Activated T-helper 2 cell treated with anti-CD3 and anti-CD28 coated beads, Interferon-gamma antibody, Interleukin-2, Interleukin-4, amounts not matched to agents 10 μg/mL and 5 μg/mL and 100 μg/mL, durations not matched to agents 14 hours and 24 hours and 36 hours (primary cell): ENCODE measurements at places on chromosomes 3 and 15. TPM values are rescaled to one million over a fixed set of nuclear protein-coding genes. Genes with fewer than 3 reads are reported as not detected.
A peak's percentile ranks its signal among the peaks of the same experiment; 100 is the strongest.

- DNase-seq: no peak
Observed at GRCh38 chr3:190545191-190545590, 31.3 kb downstream of the IL1RAP start.

GRCh38 chr3:180073561-180073960 is 36.8 kb upstream of the PEX5L start:
- DNase-seq: no peak

DNA sequence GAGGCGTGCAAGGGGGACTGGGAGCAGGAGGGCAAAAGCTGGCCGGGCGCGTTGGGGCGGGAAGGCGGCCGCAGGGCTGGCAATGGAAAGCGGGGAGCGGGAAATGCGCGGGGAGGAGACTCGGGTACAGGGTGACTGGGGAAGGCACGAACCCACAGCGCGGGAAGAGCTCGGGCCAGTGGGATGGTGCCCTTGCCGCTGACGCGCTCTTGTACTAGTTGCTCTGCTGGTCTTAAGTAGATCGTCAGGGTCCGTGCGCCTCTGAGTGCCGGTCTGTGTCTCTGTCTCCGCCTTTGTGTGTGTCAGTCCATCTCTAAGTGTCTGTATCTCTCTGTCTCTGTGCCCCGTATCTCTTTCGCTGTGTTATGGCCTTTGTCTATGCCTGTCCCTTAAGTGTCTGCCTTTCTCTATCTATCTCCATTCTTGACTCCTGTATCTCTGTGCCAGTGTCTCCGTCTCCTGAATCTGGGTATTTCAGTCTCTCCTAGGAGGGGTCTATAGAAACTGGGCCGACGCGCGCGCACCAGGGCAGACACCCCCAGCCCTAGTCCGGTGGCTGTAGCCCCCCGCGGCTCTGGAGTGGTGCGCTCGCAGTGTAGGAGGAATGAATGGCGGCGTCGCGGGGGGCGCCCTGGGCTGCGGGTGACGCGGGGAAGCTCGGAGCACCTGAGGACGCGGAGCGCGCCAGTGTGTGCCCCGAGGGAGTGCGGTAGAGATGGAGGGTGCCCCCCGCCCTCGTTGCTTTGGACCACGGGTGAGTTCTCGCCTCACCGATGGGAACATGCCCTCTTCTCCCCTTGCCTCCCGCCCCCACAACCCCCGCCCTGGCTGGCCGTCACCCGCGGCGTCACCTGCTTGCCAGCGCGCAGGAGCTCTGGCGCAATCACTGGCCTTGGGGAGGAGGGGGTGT is 756 bp upstream of the CAMK2N2 start:
- DNase-seq: no peak

DNA sequence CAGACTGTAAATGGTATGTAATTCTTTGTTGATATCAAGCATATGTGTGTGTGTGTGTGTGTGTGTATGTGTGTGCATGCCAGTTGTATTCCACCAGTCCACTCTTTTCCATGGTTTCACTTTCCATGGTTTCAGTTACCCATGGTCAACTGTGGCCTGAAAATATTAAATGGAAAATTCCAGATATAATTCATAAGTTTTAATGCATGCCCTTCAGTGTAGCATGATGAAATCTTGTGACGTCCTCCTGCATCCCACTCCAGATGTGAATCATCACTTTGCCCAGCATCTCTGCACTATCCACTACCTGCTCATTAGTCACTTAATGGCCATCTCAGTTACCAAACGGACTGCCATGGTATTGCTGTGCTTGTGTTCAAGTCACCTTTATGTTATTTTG is 215.9 kb downstream of the GBE1 start:
- no peak for DNase-seq

DNA sequence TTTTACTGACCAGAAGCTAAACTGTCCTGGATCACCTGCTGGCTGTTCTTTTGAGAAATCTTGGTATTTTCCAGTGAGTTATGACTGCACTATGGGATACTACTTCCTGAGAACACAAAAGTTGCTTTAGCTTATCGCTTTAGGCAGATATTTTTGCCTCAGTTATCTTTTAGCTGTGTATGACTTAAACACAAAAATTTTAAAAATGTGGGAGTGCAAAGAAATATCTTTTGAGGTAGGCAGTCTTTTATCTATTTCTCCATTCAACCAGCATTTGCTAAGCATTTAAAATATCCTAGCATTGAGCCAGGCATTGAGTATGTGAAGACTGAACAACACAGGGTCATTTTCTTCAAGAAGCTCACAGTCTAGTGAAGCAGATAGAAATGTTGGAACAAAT is 981.9 kb downstream of the FHIT start:
- no peak for DNase-seq

GRCh38 chr15:69579950-69580618 is 127.5 kb downstream of the RPLP1 start:
- DNase-seq: no peak

GRCh38 chr3:14802381-14802731 is 16.4 kb upstream of the FGD5 start:
- DNase-seq: no peak

DNA sequence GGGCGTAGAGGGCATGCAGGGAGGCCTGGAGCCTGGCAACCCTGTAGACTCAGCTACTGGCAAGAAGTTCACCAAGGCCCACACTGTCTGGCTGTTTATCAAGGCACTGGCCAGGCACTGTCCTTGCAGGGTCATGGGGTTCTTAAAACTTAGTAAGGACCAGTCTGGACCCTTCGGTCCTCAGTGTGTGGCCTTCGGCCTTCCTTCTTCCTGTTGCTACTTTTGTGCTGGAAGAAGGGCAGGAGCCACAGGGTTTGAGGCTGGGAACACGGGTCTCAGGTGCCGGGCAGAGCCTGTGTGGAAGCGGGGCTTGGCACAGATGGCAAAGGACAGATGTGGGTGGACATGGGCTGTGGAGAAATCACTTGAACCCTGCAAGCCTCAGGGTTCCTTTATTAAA is 76.6 kb downstream of the SNRK start:
- DNase-seq: no peak

DNA sequence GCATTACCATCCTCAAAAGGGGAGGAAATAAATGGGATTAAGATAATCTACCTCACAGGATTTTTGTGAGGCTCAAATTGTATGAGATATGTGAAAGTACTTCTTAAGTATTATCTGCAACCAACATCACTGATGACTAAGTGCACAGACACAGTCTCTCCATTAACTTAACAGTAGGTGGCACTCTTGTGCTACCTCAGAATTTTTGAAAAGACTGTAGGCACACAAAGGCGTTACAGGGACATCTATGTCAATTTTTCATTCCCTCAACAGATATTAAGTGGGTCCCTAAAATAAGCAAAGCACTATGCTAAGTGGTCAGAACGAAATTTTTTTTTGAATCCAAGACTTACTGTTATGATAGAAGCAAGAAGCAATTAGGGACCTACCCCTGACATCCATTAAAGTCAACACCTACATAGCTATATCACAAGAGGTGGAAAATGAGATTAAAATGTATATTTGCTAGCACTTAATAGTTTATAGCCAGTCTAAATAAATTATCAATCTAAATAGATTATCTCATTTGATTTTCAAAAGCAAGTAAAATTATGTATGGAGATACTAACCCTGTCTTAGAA is 52.9 kb downstream of the RYK start:
- DNase-seq: no peak

- no peak for DNase-seq
Observed at GRCh38 chr3:65638301-65638700, 400.4 kb downstream of the MAGI1 start.

GRCh38 chr3:14127516-14128161 is 2.8 kb downstream of the TMEM43 start:
- no peak for DNase-seq

DNA sequence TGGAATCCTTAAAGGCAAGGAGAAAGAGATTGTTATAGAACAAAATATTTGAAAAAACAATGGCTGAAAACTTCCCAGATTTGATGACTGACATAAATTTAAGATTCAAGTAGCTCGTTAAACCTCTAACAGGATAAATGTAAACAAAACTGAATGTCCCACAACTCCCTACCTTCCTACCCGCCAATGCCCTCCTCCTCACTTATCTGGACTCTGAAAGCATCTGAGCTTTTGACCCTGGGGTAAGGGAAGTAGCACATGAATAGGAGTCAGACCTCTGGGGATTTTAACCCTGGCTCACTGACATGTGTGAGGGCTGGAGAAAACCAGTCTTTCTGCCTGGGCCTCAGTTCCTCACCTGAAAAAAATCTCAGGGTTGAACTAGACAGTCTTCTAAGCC is 26.9 kb downstream of the CYP19A1 start:
- DNase-seq: no peak

GRCh38 chr3:132029182-132029902 is 5.5 kb downstream of the CPNE4 start:
- DNase-seq: peak; percentile 44

GRCh38 chr3:57889807-57890206 is 118.4 kb upstream of the FLNB start:
- no peak for DNase-seq

GRCh38 chr3:133834621-133835417 is 29.2 kb downstream of the SRPRB start:
- DNase-seq: no peak

DNA sequence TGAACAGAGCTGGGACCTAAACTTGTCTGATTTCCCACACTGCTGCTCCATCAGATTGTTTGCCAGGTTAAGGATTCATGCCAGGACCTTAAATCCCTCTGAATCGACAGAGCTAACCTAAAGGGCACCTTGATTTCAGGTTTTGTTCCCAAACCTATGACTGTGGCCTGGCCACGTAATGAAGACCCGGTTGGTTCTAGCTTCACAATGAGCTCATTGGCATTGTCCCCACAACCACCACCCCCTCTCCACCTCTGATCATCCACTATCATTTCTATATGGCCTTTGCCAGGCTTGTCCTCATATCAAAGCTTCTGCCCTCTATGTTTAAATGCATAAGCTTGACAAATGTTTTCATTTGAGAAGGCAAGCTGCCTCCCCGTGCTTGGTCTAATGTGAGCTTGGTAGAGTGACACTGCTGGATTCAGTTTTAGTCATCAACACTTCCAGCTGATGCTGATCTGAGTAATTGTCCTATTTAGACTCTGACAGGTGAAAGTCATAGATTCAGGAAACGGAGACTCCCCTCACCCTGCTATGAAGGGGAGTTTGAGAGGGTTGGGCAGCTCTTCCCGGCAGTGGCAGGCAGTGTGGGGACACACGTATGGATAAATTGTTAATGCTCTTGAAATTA is 407.1 kb upstream of the CFAP20DC start:
- peak; percentile 18 for DNase-seq

DNA sequence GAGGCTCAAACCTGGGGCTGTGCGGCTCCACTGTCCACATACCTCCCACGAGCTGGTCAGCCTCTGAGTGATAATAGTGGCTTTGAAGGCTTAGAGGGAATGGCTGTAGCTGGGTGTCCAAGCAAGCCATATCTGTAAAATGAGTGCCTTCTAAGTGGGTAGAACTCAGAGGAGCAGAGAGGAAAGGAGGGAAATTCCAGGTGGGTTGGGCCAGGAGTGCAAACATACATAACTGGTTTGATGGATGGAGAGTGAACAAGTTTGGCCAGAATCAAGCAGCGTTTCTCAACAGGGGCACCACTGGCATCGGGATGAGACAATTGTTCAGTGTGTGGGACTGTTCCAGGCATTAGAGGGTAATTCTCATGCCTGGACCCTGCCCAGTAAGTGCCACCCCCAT is 91.1 kb downstream of the ASB7 start:
- DNase-seq: no peak

DNA sequence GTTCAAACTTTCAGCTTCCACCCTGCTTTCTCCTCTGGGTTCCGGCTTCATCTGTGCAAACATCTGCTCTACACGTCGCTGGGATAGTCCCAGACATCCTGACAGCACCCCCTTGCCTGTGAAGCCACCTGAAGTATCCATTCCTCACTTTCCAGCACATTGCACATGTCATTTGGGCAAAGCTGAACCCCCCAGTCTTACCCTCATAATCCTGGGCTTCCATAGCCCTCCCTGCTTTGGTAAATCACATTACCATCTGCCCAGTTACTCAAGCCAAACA is 42.5 kb downstream of the STARD5 start:
- no peak for DNase-seq

GRCh38 chr15:74866090-74866489 is 7.1 kb downstream of the SCAMP2 start:
- no peak for DNase-seq

DNA sequence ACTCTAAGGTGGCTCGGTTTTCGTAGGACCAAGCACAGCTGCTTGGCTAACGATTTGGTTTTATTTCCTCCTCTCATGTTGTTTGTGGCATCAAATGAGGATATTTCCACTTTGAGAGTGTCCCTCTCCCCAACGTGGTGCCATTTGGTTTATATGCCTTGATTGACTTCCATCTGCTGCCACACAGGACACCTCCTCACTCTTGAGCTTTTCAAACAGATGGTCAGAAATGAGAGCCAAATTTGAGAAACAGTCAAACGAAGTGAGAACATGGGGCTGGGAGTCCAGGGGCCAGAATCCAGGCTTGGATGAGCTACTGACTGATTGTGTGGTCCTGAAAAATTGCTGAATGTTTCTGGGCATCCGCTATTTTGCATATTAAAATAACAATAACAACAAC is 43.5 kb downstream of the CEMIP start:
- no peak for DNase-seq

GRCh38 chr15:58552505-58553364 is 120.9 kb downstream of the LIPC start:
- DNase-seq: no peak

DNA sequence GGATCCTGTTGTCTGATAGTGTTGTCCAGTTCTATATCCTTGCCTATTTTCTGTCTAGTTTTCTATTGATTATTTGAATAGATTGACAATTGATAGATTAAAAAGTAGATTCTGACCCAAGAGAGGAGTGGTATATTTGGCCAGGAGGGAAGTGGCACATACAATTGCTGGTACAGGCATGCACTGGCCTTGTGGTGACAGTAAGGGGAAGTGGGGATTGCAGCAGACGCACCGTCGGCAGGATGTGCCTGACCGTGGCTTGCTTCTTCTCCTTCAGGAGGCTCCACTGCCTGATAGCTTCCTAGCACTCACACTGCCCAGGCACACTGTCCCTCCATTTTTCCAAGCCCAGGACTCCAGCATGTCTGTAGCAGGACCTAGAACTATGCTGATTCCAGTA is 10.5 kb downstream of the GABRG3 start:
- no peak for DNase-seq

- no peak for DNase-seq
Observed at GRCh38 chr3:133896002-133896761, 500 bp upstream of the RAB6B start.

DNA sequence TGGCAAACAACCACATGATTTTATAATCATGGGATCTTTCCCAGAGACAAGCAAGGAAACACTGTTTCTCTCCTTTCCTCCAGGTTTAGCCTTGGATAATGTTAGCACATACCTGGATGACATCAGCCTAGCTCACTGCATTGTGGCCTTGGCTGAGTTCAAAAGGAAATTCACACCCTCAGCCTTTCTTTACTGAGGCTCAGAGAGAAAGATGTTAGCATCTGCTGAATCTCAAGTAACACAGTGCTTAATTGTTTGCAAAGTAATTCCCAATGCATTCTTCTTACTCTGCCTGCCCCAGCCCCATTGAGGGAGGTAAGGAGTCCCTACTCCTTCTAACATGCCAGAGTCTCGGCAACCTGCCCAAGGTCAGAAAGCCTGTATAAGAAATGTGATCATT is 432.2 kb upstream of the LMCD1 start:
- no peak for DNase-seq

PRR20G gene
- not detected in 2 replicates for total RNA-seq

PRTG gene
- 0.66 and 0.83 TPM in 2 replicates for total RNA-seq

IQCH gene
- 0.68 and 1.7 TPM in 2 replicates for total RNA-seq

A4GNT gene
- not detected in 2 replicates for total RNA-seq

FEZF2 gene
- total RNA-seq: not detected in 2 replicates

TP63 gene
- 5.1 and 5.6 TPM in 2 replicates for total RNA-seq

CX3CR1 gene
- total RNA-seq: 0.48 and 0.52 TPM in 2 replicates

NAA80 gene
- 24.9 and 25.0 TPM in 2 replicates for total RNA-seq

TGM5 gene
- total RNA-seq: 0.09 and 0.21 TPM in 2 replicates

PATL2 gene
- total RNA-seq: 15.3 and 16.9 TPM in 2 replicates
